ENCODE measurements at places on chromosomes 5 and 9.

GRCh38 chr9:27247756-27248155 is 49.2 kb downstream of the EQTN start:
- DNase-seq, result no peak

GRCh38 chr5:61289241-61289640 is 42.8 kb upstream of the ZSWIM6 start:
- no peak for DNase-seq

DNA sequence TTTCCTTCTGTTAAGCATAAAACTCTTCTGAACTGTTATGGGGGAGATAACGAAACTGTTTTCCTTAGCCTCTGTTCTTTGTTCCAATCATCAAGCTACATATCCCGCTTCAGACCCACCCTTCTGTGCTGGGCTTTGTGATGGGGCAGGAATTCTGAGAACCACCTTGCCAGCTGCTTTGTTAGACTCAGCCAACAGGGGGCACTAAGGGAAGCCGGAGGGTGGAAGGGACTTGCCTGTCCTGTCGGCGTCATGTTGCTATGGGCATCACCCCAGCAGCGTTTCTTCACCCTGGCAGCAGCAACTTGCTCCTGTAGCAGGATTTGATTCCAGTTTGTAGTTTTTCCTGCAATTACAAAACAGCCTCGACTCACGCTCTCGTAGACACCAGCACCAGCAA is 169.1 kb downstream of the CAAP1 start:
- DNase-seq, result peak; percentile 4

DNA sequence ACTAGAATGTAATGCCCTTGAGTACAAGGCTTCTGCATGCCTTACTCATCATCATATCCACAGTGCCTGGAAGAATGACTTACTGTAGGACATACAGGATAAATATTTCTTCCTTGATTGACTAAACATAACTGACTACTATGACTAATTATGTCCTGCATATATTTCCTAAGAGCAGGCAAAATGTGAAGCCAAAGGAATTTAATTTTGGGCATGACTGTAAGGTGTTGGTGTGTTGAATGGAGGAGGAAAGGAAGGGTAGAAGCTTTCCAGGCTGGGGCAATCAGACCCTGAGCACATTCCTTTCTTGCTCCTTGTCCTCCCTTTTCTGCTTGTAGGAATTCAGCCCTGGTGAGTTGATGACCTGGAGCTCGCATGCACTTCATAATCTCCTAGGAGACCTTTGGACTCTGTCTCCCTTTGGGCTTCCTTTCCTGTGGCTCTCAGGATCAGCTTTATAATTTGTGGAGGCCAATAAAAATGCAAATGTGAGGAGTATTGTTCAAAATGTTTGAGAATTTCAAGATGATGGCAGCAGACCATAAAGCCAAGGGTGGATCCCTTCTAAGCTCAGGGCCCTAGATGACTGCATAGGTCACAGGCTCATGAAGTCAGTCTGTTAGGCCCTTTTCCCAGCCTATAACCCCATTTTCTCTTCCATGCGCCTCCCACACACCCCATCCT is 174.0 kb downstream of the HMHB1 start:
- no peak for DNase-seq

DNA sequence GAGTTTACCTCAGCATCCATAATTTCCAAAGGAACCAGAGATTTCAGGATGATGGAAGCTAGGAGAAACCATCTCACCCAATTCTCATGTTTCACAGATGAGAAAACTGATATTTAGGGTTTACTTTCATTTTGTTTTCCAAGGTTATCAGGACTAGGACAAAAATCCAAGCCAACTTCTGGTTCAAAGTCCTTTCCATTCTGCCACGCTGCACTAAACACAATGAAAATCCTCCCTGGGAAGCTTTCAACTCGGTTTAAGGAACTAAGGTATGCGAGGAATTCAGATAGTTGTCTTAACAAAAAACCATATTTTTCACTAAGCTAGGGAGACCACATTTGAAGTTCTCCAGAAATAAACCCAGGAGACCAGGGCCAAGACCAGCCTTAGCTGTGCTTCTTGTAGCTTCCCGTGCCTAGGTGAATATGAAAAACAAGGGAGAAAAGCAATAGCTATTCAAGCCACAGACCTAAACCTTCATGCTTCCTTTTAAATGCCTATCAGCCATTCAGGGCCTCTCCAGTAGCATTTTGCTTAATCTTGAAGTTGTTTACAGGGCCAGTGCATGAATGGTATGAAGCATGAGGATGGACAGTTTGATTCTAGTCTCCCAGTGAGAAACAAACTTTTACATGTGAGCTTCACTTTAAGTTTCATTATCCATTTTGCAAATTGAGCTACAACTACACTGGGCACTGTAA is 167.9 kb downstream of the DENND1A start:
- DNase-seq, result no peak

DNA sequence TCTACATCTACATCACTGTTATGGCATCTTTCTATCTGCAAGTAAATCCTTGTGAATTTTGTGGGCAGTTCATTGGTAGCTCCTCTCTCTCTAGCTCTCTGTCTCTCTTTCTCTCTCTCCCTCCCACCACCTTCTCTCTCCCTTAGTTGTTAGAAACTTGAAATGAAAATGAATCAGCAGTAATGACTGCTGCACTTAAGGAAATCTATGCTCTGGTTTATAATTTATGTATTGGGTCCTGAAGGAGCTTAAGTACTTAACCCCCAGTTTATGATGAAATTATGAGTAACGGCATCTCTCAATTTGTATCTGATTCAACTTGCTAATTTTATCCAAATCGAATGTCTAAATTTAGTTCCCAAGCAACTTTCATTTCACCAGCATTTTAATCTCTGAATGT is 52.0 kb upstream of the PTGER4 start:
- no peak for DNase-seq

- no peak for DNase-seq
Observed at GRCh38 chr9:32886021-32886420, 102.7 kb downstream of the TMEM215 start.

GRCh38 chr9:93084471-93084881 is 11.5 kb upstream of the CARD19 start:
- no peak for DNase-seq

- no peak for DNase-seq
Observed at GRCh38 chr5:37831821-37832534, 7.9 kb downstream of the GDNF start.

DNA sequence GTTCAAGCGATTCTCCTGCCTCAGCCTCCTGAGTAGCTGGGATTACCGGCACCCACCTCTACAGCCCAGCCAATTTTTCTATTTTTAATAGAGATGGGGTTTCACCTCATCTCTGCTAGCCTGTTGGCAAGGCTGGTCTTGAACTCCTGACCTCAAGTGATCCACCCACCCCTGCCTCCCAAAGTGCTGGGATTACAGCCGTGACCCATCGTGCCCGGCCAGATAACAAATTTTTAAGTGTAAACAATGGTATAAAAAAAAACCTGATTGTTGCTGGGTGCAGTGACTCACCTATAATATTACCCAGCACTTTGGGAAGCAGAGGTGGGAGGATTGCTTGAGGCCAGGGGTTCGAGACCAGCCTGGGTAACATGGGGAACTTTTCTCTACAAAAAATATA is 28.0 kb upstream of the N4BP3 start:
- DNase-seq, result no peak

- no peak for DNase-seq
Observed at GRCh38 chr5:103541114-103541513, 21.5 kb downstream of the NUDT12 start.

DNA sequence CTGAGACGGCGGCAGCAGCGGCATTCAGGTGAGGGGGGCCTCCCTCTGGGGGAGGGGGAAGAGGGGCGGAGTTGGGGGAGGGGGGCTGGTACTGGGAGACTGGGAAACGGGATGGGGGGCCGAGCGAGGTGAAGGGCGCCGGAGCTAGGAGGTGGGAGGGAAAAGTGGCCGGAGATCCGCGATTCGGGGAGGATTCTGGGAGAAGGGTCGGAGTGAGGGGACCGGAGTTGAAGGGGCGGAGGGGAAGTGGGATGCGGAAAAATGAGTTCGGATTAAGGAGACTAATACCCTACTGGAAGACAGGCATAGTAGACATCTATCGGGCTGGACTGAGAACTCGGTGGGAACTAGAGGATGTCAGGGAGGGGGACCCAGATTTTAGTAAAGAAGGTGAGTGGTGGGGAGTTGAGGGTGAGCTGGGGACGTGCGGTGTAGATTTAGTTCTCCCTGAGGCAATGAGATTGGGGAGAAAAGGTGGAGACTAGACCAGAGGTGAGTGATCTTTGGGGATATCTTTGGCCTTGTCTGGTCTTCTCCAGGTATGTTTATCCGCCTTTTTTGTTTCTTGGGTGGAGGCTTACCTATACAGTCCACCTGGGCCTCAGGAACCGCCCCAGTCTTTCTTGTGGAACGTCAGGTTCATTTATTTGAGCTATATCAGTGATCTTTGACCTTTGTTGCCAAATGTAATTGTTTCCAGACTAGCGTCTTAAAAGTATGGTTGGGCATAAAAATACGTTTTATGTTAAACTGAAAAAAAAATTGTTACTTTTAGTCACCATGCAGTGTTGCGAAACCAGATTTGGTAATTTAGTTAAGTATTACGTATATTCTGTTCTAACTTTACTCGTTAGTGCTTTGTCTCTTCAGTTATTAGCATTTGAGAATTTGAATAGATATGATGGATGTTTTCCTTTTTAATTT is 632 bp downstream of the UBAP1 start:
- DNase-seq, result no peak

GRCh38 chr5:4246447-4246846 is 650.8 kb downstream of the IRX1 start:
- no peak for DNase-seq

GRCh38 chr9:131028221-131028884 is 19.4 kb downstream of the LAMC3 start:
- no peak for DNase-seq

GRCh38 chr9:34403554-34404380 is 27.1 kb upstream of the MYORG start:
- peak; percentile 48 for DNase-seq

GRCh38 chr9:103168254-103168653 is 173.1 kb downstream of the CYLC2 start:
- DNase-seq, result no peak

DNA sequence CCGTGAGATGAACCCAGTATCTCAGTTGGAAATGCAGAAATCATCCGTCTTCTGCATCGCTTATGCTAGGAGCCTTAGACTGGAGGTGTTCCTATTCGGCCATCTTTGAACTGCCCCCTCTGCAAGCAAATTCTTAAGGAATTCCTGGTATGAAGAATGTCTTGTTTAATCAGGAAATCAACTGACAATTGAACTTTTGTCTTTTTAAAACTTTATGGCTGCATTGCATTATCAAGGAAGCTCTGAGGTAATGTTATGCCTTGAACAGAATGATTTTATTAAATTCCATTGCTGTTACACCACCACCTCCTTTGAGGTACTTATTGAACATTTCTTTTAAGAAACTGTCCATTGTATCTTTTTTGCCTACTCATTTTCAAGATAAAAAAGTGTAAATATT is 1915.7 kb upstream of the CDH9 start:
- DNase-seq, result no peak

GRCh38 chr5:157180374-157181264 is at the start of gene ITK:
ITK (plus strand) TSS chr5:157180840; CDS start chr5:157180978, 138 bp downstream.
- DNase-seq, result no peak

DNA sequence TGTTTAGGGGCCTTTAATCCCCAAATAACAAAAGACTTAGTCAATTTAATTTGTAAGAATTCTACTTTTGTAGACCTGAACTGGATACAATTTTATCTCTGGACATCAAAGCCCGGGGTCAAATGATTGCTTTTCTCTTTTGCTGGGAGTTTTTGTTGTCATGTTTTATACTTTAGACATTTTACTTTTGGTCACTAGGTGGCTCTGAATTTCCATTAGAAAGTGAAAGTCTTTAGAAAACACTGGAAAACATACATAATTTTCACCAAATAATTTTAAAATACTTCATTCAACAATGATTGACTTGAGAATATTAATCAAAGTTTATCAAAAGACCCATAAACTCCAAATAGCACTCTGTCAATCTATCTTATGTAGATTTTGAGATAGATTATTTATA is 2.8 kb upstream of the PCA3 start:
- DNase-seq, result no peak

- no peak for DNase-seq
Observed at GRCh38 chr9:36328798-36329411, 70.7 kb upstream of the GNE start.

DNA sequence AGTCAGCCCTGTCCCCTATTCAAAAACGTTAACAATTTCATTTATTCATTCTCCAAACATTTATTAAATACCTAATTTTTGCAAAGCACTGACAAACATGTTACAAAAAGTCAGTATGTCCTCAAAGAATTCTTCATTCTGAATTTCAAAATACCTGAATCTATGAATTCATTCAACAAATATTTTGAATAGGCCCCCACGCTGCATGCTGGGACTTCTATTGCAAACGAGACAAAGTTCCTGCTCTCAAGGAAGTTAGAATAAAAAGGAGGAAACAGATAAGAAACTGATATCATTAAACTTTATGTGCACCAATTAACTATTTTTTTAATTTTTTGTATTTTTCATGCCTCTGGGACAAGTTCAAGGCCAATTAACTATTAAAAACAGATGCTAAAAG is 26.6 kb downstream of the TRPM6 start:
- no peak for DNase-seq

- no peak for DNase-seq
Observed at GRCh38 chr5:171050916-171051315, 189.1 kb downstream of the RANBP17 start.

GRCh38 chr5:77644371-77645157 is 6.1 kb upstream of the OTP start:
- DNase-seq, result no peak

GRCh38 chr9:93204470-93205043 is 20.6 kb downstream of the WNK2 start:
- no peak for DNase-seq

GRCh38 chr9:80873861-80874260 is 815.5 kb downstream of the TLE1 start:
- DNase-seq, result no peak

DNA sequence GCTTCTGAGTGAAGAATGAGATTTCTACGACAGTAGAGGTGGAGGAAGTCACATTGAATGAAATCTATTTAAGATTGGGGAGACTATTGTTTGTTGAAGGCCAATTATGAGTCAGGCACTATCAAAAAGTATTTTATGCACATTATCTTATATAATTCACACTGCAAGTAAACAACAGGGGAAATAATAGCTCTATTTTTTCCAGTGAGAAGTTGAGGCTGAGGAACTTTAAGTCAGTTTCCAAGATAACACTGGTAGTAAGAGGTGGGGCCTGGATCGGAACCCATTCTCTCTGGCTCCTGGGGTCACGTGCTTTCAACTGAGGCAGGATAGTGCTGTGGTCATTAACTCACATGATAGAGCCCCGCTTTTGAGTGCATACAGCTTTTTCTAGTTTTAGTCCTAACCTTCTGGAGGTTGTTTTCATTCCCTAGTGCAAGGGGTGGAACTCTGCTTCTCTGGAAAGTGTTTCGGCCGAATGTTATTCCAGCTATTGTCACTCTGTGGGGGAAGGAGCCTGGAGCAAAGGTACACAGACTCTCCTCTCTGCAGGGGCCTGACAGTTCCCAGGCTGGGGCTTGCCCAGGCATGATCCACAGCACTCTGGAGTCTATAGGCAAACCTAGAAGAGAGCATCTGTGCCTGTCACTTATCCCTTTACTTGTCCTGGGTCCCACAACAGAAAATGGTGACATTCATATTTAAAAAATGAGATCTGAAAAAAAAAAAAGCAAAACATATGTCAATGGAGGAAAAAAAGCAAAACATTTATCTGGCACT is 352.4 kb upstream of the ACTBL2 start:
- DNase-seq, result no peak

GRCh38 chr5:147912011-147912410 is 5.7 kb upstream of the C5orf46 start:
- DNase-seq, result no peak

GRCh38 chr9:98887918-98888510 is 55.7 kb upstream of the COL15A1 start:
- DNase-seq, result no peak

- peak; percentile 35 for DNase-seq
Observed at GRCh38 chr9:137619240-137620047, 639 bp downstream of the EHMT1 start.

All from stimulated activated CD4-positive, alpha-beta T cell treated with anti-CD3 and anti-CD28 coated beads, Interleukin-4, amount 100 ng/mL, for 1 hour (primary cell).